Stimulated activated CD4-positive, alpha-beta T cell treated with anti-CD3 and anti-CD28 coated beads, TNF-alpha, amount 100 ng/mL, for 24 hours (primary cell): ENCODE measurements at places on chromosomes 7 and 10.

DNA sequence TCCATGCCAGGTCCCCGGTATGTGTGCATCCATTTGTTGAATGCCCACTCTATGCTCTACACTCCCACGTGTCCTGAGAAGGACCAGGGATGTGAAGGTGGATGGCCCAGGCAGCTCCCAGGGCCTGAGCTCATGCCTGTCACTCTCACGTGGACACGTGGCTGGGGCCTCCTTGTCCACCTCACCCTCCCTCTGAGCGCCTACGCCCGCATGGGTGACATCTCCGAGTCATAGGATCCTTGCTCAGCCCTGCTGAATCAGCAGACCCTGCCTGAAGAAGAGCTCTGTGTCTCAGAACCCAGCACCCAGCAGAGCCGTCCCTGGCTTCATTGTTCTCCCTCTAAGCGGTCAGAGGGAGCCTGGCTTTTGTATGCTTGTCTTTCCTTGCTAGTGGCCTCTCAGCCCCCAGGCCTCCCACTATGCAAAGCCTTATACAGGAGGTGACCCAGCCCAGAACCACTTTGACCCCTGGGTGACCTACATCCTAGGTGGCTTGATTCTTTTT lies 107.9 kb upstream of the PPIF start:
- DNase-seq = no peak

DNA sequence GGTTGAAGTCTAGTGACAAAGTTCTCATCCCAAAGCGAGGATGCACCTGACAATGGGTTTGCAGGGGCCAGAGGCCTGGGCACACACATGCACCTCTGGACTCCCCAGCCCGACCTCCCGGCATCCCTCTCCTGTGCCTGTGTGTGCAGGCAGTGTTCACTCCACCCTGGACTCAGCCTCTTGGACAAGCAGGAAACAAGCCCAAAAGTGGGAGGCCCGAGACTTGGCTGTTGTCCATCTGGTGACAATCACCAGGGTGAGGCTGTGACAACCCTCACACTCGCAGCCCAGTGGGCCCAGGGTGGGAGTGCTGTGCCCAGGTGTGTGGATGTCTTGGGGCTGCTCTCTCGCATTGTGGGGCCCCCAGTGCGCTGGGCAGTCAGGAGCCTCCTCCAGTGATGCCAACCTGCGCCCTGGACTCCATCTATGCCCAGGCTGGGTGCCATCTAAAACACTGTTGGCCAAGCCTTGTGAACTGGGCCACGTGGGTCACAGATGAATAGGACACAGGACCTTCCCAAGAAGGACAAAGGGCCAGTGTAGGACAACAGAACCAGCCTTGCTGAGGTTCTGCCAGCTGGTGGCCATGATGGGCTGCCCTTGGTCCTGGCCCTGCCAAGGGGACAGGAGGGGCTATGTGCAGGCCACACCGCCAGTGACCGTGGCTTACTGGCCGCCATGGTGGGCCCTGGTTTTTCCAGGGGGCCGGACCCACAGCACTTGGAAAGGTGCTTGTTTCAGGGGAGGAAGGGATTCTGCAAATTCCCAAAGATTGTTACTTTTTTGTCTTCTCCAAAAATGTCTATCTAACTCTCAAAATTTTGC lies 144.3 kb downstream of the TCERG1L start:
- no peak for DNase-seq

DNA sequence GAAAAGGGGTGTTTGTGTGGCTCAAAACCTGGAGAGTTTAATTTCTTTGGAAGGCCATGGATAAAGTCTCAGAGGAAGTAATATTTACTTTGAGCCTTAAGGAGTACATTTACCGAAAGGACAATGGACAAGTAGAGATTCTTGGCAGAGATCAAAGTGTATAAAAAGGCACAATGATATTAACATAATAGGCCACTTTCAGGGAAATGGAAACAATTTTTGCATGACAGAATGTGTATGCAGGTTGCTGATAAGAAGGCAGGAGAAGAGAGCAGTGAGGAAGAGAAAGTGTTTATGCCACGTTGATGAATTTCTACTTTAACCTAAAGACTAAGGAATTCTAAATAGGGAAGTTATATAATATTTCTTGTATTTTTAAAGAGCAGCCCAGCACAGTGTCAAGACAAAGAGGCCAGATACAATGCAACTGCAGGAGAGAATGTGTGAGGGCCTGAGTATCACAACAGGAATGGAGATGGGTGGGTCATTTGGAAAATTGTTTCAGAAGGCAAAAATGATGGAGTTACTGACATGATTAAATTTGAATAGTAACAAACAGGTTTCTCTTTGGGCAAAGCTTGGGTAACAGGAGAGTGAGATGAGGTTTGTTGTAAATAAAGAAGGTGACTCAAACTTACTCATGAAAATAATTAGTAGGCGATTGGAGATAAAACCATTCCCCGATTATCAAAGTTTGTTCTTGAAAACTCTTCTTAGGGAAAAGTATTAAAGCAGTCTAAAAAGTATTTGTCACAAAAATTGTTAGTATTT lies 84.1 kb downstream of the THSD7A start:
- DNase-seq = no peak

GRCh38 chr10:96387601-96388000 lies 28.8 kb upstream of the OPALIN start:
- DNase-seq = no peak

DNA sequence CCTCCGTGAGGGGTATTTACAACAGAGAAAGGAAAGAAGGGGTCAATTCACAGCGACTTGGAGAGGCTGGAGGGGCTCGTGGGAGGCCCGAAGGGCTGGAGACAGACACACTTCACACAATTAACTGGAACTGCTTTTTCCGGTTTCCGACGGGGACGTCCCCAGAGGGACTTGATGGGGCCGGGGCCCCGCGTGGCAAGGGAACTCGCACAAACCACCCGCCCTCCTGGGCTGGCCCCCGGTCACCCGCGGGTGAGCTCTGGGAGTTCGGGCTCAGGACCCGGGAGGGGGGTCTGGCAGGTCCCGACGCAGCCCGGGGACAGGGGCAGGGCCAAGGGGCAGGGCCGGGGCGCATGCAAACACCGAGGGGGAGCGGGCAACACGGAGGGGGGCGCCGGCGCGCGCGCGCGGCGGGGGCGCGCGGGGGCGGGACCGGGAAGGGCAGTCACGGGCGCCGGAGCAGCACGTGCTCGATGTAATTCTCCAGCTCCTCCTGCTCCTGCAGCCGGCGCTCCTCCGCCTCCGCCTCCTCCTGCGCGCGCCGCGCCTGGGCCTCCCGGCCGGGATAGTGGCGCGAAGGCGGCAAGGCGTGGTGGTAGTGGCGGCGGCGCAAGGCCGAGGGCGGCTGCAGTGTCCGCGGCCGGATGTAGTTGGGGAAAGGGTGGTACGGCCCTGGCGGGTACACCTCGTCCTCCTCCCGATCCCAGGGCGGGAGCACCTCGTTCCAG lies 2.7 kb downstream of the VGF start:
- no peak for DNase-seq

GRCh38 chr7:7923818-7924217 lies 44.8 kb upstream of the GLCCI1 start:
- no peak for DNase-seq

DNA sequence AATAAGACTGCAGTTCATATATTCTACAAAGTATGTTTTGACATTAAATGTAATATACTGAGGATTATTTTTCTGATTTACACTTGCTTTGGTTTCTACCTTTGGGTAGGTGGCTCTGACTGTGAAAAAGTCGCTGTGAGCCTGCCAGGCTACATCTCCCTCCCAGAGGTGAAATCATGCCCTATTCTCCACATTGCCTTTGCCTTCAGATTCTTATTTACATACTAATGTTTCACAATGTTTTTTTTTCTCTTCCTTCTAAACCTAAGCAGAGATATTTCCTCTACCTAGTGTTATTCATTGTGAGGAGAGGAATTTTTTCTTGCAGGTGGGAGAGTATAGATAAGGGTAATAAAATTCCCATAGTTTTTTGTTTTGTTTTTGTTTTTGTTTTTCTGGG lies 111.5 kb upstream of the ANTXRL start:
- DNase-seq = no peak

GRCh38 chr10:109030581-109031210 lies 892.6 kb downstream of the XPNPEP1 start:
- no peak for DNase-seq

GRCh38 chr10:131585761-131586160 lies 274.2 kb upstream of the TCERG1L start:
- DNase-seq = no peak

DNA sequence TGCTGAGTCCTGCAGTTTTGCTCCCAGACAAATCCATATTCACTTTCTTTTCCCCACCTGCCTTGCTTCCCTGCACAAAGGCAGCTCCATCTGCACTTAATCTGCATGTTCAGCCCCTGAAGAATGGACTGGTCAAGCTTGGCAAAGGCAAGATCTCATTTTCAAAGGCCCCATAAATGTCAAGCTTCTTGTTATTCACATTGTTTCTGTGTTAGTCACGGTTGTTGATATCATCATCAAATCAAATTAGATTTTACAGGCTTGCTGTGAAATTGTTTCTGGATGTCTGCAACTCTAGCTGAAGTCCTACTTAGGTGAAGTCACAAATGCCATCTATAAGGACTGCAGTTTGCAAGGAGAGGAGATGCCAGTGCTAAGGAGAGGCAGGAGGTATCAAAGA lies 91.0 kb downstream of the GPAM start:
- DNase-seq = no peak

DNA sequence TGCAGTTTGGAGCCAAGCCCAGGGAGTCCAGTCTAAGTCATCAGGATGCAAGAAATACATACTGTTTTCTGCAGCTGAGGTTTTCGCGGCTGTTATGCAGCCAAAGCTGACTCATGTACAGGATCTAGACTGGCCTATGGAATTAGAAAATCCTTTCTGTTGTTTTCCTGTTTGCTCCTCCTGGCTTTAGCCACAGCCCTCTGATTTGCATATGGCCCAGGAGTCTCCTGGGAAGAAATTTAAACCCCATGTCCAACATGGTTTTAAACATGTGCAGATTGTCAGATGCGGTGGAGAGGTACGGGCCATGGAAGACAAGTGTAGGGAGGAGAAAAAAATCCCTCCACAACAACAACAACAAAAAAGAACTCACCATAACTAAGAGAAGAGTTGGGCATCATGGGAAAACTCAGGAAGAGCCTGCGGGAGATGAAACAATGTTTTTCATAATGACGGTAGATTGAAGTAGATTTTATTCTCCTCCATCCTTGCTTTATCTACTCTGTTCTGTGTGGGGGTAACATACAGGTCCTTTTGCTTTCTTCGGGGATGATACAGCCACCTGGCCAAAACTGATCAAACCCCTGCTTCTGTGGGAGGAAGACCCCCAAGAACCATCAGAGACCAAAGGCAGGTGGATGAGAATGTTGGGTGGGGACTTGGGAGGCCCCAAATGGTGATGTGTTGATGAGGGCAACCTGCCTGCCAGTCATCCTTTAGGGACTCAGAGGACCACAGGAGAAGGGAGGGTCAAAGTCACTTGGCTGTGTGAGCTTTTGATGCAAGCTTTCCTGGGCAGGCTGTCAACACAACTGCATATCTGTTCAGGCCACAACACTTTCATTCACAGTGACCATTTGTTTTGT lies 29.8 kb upstream of the GNA12 start:
- no peak for DNase-seq

DNA sequence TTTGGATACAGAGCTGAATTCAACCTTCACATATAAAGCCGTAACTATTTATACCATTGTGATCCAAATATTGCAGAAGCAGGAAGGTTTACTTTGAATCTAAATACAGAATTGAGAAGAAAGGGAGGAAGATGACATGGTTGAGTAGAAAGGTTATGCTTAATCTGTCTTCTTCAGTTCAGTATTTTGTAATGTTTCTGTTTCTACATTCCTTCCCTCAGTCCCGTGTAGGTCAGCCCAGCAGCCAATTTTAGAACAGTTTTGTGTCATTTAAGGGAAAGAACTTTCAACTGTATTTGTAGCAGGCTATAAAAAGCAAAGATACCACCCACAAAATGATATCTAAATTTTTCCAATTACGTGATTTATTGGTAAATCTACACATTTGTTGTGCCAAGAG lies 97.4 kb downstream of the CPED1 start:
- no peak for DNase-seq

DNA sequence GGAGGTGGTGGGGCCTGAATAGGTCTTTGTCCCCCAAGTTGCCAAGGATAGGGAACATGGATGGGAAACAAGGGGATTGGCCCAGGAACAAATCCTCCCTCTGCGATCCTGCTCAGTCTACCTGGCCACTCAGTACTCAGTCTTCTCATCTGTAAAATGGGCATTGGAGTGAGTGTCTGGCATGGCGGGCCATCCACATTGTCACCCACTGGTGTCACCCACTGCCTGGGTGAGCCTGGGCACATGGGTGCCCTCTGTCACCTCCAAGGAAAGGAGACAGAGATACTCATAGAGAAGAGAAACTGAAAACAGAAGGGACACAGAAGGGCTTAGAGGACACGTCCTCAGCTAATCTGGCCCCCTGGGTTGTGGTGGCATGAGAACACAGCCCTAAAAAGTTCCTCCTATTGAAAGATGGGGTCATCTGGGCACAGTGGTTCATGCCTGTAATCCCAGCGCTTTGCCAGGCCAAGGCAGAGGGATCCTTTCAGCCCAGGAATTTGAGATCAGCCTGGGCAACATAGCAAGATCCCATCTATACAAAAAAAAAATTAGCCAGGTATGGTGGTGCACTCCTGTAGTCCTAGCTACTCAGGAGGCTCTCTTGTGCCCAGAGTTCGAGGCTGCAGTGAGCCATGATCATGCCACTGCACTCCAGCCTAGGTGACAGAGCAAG lies 12.5 kb upstream of the TNRC18 start:
- DNase-seq = no peak

- no peak for DNase-seq
These were observed 48.0 kb upstream of the MSRB2 start for GRCh38 chr10:23047201-23048050.

GRCh38 chr10:85148693-85149640 lies 820.6 kb downstream of the CCSER2 start:
- no peak for DNase-seq

DNA sequence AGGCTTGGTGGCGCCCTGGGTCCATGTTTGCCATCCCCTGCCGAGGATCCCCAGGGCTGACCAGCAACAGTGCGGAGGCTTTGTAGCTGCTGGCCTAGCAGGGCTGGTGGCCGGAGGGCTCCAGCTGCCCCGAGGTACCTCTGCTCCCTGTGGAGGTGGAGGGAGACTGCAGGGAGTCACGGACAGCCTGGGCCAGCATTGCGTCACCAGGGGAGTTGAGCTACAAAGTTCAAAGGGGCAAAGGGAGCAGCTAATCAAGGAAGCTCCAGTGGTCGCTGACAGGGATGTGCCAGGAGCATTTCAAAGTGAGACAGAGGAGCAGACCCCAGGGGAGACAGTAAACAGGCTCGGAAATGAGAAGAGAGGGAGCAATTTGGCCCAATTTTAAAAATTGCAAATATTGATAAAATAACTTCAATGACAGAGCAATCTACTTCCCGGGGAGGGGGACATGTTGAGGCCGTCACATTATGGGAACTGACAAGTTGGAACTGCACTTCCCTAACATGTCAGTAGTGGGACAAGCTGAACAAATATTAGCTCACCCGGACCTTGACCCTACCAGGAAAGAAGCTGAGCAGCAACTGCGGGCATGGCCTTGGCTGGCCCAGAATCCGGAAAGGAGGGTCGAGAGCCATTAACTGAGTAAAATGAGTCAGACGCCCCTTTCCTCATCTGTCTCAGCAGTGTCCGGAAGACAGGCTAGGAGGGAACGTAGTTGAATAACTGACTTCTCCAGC lies 39.4 kb downstream of the BTBD16 start:
- no peak for DNase-seq
